Hair follicular keratinocyte (primary cell): ENCODE measurements at places on chromosomes 4 and X. TPM values are rescaled to one million over a fixed set of nuclear protein-coding genes. Genes with fewer than 3 reads are reported as not detected.

Gene EOLA1
- total RNA-seq = 7.1 and 11.4 TPM in 2 replicates

Gene SMARCA1
- total RNA-seq = 14.2 and 20.6 TPM in 2 replicates

Gene FGA
- not detected in 2 replicates for total RNA-seq

Gene PALLD
- 113 TPM in 2 replicates for total RNA-seq

Gene MTNR1A
- not detected in 2 replicates for total RNA-seq

Gene ETDA
- not detected in 2 replicates for total RNA-seq

Gene TEX13C
- total RNA-seq = not detected in 2 replicates

Gene SYN1
- not detected in 2 replicates for total RNA-seq

Gene ATXN3L
- not detected in 2 replicates for total RNA-seq

Gene SMIM31
- total RNA-seq = not detected in 2 replicates

Gene CCDC120
- 5.5 and 6.6 TPM in 2 replicates for total RNA-seq

Gene P2RY10
- not detected in 2 replicates for total RNA-seq

Gene XK
- total RNA-seq = 0.39 and 0.46 TPM in 2 replicates

Gene SHISA3
- total RNA-seq = not detected in 2 replicates

Gene RENBP
- total RNA-seq = not detected in 2 replicates

Gene PNMA6A
- total RNA-seq = 0.11 TPM in 1 of 2 replicates, not detected in the other

Gene SMIM14
- total RNA-seq = 13.1 and 14.1 TPM in 2 replicates

Gene SULT1E1
- total RNA-seq = 0.42 and 1.2 TPM in 2 replicates
